T-helper 17 cell (primary cell): ENCODE measurements at places on chromosomes 1 and 21.
A peak's percentile ranks its signal among the peaks of the same experiment; 100 is the strongest.

DNA sequence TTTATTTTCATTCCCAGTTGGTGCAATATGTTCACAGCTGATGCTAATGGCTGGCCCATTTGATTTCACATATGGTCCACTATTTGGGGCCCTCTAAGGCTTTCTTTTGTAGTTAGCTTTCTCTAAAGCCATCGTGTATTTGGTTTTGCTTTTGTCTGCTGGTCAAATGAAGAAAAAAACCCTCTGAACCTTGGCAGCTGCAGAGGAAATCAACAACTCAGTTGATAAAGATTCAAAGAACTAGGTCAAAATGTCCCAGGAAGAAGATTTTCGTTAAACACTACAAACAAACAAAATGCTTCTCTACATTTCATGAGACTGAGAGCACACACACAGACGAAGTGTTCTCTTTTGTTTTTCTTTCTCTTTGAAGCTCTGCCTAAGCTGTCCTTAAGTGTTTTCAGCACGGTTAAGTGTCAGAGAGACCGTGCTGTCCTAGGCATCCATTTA is 655.0 kb downstream of the RWDD3 start:
- DNase-seq, result no peak

GRCh38 chr1:70745199-70745598 is 302.4 kb downstream of the PTGER3 start:
- DNase-seq, result no peak

GRCh38 chr1:154391086-154391770 is 13.9 kb upstream of the IL6R start:
- no peak for DNase-seq

DNA sequence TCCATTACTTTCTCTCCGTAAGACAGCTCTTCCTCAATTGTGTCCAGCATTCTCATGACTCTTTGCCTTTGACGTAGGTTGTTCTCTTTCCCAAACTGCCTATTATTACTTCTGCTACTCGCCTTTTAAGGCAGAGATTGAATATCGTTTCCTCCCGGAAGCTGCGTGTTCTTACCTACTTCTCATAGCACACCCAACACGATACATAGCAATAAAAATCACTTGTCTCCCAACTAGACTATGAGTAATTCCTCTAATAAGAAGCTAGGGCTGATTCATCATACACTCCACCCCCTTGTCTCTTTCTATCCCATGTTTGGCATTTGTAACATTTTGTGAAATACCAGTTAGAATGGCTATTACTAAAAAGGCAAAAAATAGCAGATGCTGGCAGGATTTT is 55.8 kb upstream of the SGIP1 start:
- no peak for DNase-seq

- no peak for DNase-seq
Observed at GRCh38 chr1:11767922-11768704, 6.1 kb downstream of the C1orf167 start.

DNA sequence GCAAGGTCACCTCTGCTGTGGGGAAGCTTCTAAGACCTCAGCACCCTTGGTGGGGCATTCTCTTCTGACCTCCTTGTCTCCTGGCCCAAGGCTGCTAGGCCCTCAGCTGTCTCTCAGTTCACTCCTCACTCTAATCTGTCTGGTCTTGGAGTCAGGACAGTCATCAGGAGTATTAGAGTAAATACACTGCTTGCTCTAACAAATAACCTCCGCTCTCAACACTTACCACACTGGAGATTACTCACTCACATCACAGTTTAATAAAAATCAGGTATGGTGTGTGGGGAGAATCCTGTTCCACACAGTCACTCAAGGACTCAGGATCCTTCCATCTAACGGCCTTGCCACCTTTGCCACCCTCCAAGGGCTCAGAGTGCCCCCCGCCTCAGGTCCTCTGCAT is 26.6 kb upstream of the TMEM61 start:
- DNase-seq, result no peak

- no peak for DNase-seq
Observed at GRCh38 chr21:38902608-38903445, 97.1 kb downstream of the ETS2 start.

DNA sequence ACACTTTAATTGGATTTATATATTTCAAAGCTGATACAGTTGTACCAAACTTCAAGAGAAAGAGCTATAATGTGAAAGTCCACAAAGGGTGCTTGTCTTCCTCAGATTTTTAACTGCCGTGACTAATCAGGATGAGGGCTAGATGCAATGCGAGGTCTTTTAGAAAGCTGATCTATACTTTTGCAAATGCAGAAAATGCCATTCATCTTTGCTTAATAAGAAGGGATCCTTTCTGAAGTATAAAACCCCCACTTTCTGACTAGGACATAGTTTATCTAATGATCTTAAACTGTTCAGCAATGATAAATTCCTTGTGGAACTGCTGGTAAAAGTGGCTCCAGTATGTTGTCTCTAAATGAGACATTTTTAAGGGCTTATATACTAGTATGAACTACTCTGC is 102.7 kb upstream of the NGF start:
- no peak for DNase-seq

GRCh38 chr1:9909234-9910046 is 629 bp downstream of the CTNNBIP1 start:
- peak; percentile 26 for DNase-seq

- DNase-seq, result peak; percentile 64
Observed at GRCh38 chr1:202189001-202189790, 4.4 kb upstream of the LGR6 start.

DNA sequence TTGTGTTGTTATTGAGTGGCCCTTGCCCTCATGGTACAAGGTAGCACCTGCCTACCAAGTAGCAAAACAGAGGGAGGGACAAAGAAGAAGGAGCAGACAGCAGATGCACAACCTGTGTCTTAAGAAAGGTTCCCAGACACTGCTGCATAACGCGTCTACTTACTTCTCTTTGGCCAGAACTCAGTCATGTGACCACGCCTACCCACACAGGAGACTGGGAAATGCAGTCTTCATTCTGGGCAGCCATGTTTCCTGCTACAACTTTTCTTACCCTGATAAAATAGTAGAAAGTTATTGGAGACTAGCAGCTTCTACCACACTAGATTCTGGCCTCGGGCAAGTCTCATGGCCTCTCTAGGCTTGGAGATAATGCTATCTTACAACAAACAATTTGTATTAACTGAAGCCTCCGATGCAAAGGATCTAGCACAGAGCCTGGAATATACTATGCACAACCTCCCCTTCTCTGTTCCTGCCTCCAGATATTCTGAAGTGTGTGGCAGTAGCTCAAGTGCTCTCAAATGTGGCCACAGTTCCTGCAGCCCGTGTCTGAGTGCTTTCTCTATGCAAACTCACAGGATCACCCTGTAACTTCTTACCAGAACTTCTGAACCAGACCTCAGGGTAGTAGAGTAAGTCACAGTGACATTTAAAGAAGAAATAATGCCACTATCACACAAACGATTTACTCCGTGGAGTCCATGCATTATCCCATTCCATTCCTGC is 34.1 kb upstream of the BTG2 start:
- DNase-seq, result peak; percentile 33
